ENCODE measurements at places on chromosomes 2 and 18.
A peak's percentile ranks its signal among the peaks of the same experiment; 100 is the strongest.

DNA sequence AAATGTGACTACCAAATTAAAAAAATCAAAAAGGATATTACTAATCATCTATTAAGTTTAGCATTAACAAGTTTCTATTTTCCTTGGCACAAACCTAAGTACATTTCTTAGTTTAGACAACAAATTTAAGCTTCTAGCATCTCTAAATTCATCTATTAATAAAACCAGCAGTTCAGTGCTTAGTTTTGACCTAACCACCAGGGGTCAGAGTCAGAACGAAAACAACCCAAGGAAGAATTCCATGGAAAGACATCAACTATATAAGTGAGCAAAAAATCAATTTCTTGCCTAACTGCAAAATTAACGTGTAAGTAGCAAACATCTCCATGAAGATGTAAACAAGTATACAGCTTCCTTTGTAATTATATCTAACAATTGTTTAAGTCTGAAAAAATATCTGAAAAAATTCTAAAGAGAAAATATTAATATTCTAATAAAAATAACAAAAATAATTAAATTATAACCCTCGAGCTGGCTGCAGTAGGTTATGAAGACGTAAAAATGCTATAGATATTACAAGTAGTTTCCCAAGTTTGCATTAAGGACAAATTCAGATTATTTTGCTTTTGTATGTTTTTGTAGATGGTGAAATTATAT is 83.7 kb downstream of the CERKL start:
- DNase-seq = no peak

DNA sequence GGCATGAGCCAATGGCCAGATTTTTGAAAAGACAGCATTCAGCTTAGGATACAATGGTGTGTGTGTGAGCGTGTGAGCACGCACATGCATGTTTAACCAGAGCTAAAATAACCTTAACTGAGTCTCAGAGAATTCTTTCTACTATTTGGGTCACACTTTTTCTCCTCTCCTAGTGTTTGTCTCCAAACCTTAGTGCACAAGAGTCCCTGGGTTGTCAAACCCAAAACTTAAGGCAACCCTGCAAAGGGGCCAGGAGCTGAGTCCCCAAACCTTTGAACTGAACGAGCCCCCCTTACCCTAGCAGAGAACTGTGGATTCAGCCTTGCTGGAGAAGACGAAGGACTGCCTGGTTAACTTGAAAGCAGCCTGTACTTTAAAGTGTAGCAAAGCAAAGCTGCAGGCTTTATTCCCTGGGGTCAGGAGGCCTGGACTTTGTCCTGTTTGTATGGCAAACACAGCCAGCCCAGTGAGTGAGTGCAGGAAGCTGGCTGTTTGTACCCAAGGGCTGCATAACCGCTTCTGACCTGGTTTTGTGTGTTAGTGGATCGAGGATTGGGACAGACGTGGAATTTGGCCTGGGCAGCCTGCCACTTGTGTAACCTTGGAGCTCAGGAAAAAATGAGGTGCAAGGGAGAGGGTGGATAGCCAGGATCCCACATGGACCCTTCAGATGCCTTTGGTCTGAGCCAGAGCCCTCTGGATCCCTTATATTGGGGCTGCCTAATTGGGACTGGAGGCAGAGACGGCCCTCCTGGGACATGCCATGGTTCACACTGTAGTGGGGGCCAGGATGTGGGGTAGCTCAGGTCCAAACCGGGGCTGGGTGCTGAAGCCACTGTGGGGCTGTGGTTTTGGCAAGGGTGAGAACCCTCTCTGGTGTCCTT is 6.4 kb upstream of the PSMD1 start:
- no peak for DNase-seq

- DNase-seq = no peak
Measured at GRCh38 chr2:150370561-150370960, 116.9 kb downstream of the RND3 start.

GRCh38 chr2:145076085-145076484 is 556.2 kb upstream of the ZEB2 start:
- DNase-seq = no peak

- no peak for DNase-seq
Measured at GRCh38 chr2:15782009-15782751, 158.2 kb upstream of the MYCN start.

- DNase-seq = no peak
Measured at GRCh38 chr2:54310961-54311360, 54.9 kb upstream of the TSPYL6 start.

DNA sequence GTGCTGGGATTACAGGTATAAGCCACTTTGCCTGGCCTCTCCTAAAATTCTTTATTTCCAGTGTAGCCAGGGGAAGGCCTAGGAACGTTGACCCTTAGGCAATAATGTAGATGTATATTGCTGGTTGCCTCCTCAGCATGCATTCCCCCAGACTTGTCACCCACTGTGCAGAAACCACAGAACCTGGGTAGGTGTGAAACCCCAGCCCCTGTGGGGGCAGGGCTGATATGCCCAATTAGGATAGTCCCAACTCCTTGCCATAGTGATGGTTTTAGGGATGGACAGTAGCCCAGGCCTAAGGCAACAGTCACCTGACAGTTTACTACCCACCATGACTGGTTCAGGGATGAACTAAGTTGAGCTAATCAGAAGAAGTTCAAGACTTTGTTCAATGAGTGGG is 57.7 kb downstream of the TMEM247 start:
- no peak for DNase-seq

GRCh38 chr18:79570266-79571201 is 109.1 kb upstream of the CTDP1 start:
- no peak for DNase-seq

- peak; percentile 16 for DNase-seq
Measured at GRCh38 chr2:234550511-234551107, 53.7 kb upstream of the ARL4C start.

DNA sequence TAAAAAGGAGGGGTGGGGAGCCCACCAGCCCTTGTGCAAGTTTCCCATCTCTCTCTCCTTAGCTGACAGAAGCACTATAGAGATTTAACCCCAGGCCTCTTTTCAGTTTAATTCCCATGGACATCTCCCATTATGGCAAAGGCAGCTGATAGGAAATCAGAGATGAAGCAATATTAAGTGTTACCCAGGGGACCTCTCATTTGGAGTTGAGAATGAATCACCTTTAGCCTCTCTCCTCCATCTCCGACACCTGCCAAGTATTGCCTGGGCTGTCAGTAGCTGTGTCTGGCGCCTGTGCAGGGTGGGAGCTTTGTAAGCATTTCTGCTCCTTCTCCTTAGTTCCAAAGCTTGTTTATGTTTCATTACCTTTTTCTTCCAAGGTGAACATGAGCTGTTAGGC is 109.0 kb downstream of the AQP4 start:
- DNase-seq = no peak

- no peak for DNase-seq
Measured at GRCh38 chr2:23036629-23037028, 348.4 kb upstream of the KLHL29 start.

GRCh38 chr2:9106338-9107167 is 100.1 kb upstream of the ASAP2 start:
- no peak for DNase-seq

- DNase-seq = no peak
Measured at GRCh38 chr2:88871336-88871735, 179.9 kb downstream of the RPIA start.

GRCh38 chr2:143891879-143892308 is 628.0 kb downstream of the ZEB2 start:
- no peak for DNase-seq

GRCh38 chr2:83517727-83518368 is 941.2 kb downstream of the SUCLG1 start:
- DNase-seq = no peak

DNA sequence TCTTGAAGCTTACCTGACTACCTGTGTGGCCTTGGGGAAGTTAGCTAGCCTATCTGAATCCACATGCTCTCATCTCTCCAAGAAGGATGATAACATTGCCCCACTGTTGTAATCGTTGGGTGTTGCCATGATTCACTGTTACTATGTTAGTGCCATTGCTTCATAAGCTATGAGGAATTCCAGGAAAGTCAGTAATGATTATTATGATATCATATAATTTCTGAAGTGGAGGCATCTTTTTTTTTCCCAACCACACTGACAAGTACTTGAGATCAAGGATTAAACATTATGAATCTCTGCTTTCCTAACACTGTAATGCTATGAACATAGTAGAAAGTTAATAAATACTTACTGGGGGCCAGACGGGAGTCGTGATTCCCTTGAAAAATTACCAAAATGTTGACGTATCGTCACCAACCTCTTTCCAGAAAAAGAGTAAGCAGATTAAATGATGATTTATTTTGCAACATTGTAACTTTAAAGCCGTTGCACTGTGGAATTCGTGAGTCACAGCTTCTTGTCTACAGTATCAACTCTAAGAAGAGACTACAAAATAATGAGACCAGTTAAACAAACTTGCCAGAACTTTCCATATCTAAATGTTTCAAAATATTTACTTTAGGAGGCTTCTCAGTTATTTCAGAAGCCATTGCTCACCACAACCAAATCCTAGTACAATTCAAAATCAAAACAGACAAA is 459.9 kb downstream of the PIK3C3 start:
- DNase-seq = no peak

GRCh38 chr2:1931003-1931914 is 186.9 kb upstream of the PXDN start:
- no peak for DNase-seq

GRCh38 chr2:28810384-28811285 is at the start of gene SPDYA:
Gene SPDYA (plus strand): TSS chr2:28810834. CDS start chr2:28816015, 5,181 bp downstream.
- peak; percentile 68 for DNase-seq

- no peak for DNase-seq
Measured at GRCh38 chr2:64848945-64849344, 140.3 kb upstream of the SLC1A4 start.

GRCh38 chr2:202317080-202317857 is 51.7 kb downstream of the NOP58 start:
- DNase-seq = no peak

DNA sequence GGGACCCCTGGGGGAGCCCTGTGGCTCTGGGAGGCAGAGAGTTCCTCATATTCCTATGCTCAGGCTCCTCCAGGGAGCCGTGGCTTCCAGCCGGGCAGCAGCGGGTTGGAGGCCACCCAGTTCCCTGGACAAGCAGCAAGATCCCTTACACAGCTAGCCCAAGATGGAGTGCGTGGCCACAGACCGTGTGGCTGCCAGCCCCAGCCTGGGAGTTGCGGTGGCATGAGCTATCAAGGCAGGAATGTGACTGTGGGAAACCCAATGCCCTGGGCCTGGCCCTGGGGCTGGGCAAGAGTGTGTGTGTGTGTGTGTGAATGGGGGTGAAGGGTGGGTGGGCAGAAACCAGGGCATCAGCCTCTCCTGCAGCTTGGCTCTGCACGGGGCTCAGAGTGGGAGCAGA is 130.5 kb downstream of the DYSF start:
- no peak for DNase-seq

DNA sequence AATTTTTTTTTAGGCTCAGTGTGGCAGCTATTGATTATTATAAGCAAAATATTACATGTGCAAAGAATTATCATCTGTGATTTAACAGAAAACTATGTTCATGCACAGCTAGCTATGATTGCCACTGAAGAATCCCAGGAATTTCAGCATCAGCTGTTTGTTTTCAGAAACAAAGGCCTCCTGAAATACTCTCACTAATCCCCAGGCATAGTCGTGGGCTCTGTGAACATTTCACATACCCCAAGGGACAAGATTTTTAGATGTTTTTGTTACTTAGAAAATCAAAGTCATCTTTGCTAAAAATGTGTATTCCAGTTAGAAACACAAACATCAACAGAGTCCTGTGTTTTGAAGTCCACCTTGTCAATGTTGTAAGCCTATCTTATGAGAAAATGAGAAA is 156.1 kb downstream of the MYO1B start:
- no peak for DNase-seq

DNA sequence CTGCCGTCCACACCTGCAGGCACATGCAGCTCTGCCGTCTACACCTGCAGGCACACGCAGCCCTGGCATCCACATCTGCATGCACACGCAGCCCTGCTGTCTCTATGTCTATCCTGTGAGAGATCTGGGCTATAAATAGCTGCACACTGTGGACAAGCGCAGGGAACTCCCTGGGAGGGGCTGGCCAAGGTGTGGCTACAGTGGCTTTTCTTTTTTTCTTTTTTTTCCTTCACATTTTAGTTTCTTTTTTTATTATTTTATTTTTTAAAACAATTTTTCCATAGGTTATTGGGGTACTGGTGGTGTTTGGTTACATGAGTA is 42.0 kb downstream of the TMEM182 start:
- no peak for DNase-seq

DNA sequence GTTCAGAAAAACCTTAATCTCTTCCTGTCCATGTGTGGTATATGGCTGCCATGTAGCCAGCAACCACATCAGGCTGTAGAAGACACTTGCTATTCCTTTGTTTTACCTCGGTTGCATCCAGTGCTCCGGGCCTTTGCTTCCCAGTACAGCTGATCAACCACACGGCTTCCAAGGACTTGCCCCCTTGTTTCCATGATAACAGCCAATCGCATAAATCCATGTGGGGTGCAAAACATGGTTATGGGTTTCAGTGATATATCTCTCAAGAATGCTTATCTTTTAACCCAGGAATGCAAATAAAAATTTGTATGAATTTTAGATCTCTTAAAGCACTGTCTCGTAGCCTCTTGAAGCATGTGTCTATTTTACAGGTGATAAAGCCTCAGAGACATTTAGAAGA is 118.3 kb downstream of the MGAT5 start:
- no peak for DNase-seq

DNA sequence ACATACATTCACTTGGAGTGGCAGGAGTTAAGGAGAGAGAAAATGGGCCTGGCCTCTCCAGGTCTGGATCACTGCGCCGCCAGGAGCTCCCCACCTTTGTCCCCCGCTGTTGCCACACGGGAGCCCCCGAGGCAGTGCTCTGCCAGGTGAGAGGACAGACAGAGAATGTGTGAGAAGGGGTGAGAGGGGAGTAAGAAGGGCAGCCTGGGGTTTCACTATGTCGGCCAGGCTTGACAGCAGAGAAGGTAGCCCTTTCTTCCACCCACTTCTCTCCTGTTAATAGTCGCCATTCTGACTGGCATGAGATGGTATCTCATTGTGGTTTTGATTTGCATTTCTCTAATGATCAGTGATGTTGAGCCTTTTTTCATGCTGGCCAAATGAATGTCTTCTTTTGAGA is 26.2 kb upstream of the ARHGEF4 start:
- no peak for DNase-seq

GRCh38 chr2:241288324-241288888 is 27.1 kb downstream of the HDLBP start:
- no peak for DNase-seq

DNA sequence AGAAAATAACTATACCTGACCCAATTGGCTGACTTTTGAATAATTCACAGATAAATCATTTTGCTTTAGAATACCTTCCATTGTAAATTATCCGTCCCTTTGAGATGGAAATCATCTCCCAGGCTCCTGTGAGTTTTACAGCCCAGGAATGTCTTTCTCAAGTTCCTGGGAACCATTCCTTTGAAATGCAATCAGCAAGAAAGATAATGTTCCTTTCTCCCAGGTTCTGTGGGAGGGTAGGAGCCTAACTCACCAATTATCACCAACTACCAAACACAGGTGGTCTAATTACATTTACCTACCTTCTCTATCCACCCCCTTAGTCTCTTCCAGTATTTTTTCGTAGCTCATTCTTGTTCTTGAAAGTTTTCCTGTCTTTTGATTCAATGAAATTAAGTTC is 1016.0 kb downstream of the SOCS6 start:
- no peak for DNase-seq
